ENCODE measurements at places on chromosomes 16 and 17.
A peak's percentile ranks its signal among the peaks of the same experiment; 100 is the strongest.

- no peak for DNase-seq
These were observed 51.7 kb downstream of the WNT3 start for GRCh38 chr17:46766493-46767491.

- peak; percentile 43 for DNase-seq
These were observed 775 bp upstream of the PAGR1 start for GRCh38 chr16:29815032-29815721.

DNA sequence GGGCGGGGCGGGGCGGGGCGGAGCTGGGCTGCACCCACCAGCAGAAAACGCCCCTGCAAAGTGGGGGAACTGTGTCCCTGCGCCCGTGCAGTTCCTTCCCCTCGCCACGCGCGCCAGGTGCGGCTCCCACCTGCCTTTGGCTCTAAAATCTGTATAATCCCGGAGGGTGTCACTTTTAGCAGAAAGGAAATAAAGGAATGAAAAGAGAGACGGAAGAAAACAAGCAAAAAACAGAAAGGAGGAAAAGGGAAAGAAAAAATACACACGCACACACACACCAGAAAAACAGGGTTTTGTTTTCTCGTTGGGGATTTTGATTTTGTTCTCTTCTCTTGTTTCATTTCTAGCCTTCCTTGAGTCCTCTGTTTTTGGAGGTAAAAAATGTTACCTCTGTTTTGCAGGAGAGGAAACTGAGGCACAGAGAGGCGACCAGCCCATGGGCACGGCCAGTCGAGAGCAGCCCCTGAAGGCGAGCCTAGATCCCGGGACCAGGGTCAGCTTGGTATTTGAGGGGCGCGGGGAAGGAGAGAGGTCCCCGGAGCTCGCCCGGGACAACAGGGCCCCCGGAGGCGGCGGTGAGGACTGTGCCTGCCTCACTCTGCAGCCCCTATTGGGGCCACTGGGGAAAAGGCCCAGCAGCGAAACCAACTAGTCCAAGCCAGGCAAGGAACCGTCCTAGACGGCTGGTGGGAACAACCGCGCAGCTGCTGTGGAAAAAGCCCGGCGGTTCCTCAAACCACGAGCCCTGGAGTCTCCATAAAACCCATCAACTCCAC, 594 bp upstream of the CARHSP1 start:
- DNase-seq = no peak

DNA sequence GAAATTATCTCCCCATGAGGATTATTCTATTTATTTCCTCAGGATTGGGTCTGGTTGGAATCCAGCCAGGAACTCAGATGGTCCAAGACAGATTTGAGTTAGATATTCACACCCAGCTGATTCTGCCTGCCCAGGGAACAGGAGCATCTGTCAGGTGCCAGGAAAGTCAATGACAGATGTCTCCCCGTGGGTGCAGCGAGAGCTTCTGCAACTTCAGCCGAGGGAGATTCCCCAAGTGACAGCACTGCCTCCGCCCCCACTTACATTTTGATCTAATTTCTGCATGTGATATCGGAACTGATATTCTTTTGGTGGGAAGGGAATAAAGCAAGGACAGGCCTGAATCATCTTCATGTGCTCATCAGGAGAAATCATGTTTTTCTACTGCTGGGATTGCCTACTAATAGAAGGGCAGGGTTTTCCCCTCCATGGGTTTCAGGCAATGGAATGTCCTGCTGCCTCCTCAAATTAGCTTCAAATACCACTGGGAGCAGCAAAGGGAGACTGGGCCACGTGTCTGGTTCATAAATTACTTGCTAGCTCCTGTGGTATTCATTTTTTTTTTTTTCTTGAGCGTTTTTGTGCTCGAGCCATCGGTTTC, 15.7 kb upstream of the DHX8 start:
- no peak for DNase-seq

DNA sequence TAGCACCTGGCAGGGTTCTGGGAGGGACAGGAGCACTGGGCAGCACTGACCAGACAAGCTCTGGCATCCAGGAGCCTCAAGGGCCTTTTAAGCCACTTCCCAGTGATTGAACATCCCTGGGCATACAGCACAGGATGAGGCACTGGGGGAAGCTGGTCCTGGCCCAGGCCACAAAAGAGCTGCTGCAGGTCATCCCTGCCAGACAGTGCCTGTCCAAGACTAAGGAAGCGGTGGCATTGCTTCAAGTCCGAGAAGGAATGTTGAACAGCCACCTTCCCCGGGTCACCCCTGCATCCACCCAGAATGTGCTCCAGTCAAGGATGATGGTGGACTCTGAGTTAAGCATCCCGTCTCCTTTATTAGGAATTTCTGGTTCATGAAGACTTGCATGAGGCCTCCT, 1.2 kb upstream of the OSBPL7 start:
- DNase-seq = no peak

DNA sequence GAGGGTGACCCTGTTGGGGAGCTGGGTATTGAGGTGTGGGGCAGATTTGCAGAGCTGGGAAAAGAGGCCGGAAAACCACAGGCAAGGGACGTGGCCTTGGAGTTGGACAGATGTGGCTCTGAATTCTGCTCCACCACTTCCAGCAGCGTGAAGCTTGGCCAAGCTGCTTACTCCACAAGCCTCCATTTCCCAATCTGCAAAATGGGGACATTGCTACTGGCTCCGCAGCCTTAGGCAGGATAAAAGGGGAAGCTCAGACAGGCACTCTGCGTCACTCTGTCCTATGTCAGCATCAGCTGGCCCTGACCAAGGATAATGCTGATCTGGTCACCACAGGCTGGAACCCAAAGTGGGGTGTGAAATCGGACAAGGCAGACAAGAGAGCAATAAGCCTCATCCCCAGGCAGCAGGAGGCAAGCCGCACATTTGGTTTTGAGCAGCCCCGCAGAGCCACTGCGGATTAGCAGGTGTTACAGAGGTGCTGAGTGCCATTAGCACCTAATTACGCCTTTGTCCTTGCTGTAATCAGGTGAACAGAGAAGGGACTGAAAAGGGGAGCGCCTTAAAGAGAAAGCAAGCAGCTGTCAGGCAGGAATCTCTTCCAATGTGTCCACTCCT, 54.8 kb downstream of the SDK2 start:
- no peak for DNase-seq

- no peak for DNase-seq
These were observed 22.9 kb downstream of the CRAMP1 start for GRCh38 chr16:1635070-1635469.

GRCh38 chr17:50961282-50962220, 95.4 kb upstream of the TOB1 start:
- no peak for DNase-seq

DNA sequence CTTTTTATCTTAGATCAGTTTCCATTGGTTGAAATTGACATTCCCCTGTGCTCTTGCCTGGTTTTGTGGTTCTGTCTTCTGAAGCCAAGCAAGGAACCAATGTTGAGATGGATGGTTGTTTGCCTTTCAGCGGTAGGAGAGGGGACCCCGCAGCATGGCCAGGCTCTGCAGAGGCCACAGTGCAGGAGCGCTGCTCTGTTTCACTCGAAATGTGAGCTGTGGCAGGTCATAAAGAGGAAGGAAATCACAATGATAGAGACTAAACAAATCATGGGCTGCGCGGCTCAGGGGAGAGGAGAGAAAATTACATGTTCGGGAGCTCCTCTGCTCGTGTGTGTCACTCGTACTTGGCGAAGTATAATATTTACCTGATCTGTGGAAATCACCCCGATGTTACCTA, 148.2 kb downstream of the SNX29 start:
- no peak for DNase-seq

DNA sequence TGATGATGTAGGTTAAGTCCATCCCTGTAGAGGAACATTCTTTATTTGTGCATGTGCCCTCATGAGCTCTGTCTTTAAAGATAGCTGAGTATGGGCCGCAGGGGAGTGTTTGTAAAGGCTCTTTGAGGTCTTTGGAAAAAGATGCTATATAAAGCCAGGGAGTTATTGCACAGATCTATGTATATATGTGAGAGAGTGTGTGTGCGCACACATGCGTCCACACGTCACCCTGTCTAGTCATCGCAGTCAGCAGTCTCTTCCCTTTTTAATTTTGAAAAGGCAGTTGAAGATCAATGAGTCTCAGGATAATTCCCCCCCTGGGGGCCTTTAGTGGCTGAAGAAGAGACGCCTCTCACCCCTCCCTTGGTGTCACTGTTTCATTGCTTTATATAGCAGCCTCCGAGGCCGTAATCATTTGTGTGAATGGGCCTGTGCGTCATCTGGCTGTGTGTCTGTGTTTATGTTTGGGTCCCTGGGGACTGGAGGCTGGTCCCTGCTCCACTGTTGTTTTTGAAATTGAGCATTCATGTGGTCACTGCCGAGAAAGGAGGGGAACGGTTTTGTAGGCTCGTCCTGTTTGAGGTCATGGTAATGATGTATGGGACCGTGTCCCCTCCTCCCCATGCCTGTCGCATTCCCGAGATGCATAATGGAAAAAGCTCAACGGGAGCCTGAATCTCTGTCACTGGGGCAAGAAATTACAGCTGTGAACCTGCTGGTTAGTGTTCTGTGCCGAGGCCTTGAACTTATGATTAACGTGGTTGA, 143.9 kb downstream of the SNX29 start:
- DNase-seq = no peak

- DNase-seq = no peak
These were observed 9.7 kb upstream of the ZC3H7A start for GRCh38 chr16:11806721-11807120.

- no peak for DNase-seq
These were observed 372.3 kb upstream of the MON1B start for GRCh38 chr16:76818606-76819181.

DNA sequence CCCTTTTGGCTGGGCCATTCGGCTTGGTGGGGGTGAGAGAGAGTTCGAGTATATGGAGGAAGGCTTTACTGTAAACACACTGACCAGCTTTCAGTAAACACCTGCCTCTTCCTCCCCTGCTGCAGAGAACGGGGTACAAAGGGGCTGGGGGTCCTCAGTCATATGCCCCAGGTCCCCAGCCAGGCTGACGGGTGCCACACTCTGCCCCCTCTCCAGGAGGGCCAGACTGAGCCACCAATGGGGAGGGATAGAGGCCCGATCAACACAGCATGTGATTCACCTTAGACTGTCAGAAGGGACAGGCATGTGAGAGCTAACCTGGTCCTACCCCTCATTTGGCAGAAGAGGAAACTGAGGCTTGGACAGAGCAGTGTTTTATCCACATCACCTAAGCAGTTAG, 13.0 kb downstream of the NHERF1 start:
- DNase-seq = no peak

DNA sequence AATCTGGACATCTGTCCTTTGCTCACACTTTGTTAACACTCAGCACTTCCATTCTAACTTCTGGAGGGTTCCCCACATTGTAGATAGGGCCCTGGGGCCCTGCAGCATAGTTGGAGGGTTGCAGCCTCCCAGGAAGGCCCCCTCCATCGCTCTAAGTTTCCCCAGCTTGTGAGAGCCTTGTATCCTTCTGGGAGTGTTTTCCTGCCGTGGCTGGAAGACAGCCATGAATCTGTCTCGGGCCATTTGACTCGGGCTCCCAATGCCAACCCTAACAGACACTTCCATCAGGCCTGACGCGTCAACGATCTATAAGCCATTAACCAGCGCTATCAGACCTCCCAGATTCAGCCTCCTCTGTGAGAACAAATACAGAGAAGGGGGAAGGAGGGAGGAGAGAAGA, 263.7 kb upstream of the RPL38 start:
- no peak for DNase-seq

GRCh38 chr16:18800293-18800692, 1.1 kb downstream of the ARL6IP1 start:
- no peak for DNase-seq

GRCh38 chr17:80219763-80220053, 425 bp downstream of the SGSH start:
- no peak for DNase-seq

DNA sequence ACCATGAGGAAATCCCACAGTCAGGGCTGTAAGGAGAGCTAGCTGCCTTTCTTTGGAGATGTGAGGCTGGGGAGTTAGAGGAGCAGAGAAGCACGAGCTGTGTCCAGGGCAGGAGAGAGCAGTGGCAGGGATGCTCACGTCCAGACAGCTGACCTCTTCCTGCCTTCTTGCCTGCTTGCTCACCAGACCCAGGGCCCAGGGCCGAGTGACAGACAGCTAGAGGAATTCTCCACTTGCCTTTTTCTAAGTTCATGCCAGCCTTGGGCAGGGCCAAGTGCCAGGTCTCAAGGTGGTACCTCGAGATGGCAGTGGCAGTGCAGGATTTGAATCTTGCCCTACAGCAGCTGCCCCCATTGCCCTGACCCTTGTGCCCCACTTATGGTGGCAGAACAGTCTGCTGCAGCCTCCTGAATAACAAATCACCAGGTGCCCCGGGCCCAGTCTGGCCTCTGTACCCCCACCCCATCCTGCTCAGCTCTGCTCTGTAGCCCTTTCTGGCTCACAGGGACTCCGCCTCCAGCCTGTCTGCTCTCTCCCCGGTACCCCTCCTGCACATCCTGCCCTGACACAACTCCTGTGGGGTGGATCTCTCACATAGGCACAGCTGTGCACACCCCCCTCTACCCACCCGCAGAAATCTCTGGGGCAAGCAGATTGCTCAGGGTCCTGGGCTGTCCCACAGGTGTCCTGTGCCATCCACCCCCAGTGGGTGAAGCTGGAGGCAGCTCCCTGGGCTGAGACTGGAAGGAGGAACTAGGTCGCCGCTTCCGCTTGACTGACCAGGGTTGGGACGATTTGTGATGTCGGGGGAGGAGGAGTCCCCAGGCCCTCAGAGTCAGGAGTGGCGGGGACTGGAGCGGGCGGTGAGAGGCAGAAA, 25.9 kb downstream of the GRIN2C start:
- no peak for DNase-seq

DNA sequence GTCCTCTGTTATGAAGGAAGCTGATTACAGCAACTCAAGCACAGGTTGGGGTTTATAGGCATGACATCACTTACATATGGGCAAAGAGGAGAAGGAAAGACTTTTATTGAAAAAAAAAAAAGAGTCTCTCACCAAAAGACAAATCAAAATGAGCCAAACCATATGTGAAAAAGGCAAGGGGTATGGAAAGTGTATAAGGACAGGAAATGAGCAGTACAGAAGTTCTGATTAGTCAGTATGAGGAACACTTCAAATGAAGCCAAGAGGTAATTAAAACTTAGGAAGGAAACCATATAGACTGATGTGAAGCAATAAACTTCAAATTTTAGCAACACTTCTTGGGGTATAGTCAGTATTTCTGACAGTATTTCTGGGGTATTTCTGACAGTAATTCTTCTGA, 1372.6 kb downstream of the CDH11 start:
- no peak for DNase-seq

DNA sequence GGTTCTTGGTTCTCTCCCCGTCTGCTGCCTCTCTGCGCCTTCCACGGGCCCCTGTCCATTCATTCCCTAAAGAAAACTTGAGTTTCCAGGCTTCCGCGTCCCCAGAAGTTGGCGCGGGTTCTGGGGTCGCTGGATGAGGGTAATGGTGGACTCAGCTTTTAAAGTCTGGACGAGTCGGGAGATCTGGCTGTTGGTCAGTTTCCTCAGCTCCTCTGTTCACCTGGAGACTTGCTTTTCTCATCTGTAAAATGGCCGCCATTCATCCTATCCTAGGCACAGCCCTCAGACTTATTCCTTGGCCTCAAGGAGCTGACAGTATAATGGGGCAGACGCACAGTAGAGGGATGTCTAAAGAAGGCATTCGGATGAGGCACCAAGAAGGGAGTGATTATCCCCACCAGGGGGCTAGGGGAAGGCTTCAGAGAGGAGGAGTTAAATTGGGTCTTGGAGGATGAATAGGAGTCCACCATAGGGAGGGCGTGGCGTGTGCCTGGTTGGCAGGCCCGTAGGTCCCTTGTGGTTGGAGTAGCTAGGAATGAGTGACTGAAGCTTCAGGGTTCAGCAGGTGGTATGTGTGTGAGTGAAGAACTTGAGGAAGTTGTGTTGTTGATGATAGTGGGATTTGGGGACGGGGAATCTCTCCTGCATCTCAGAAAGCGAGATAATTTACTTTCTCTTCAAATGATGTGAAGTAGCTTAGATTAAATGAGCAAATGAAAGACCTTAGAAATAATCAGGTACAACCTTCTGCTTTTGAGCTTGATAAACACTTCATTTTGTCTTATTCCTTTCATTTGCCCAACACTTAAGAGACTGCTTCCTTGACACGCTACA, 652 bp downstream of the VPS35L start:
- no peak for DNase-seq

Measured in activated gamma-delta T cell treated with Interleukin-2 at 50 U/mL for 16 hours (primary cell).